A549 (cell line): ENCODE measurements at places on chromosomes 13 and 19.

GRCh38 chr19:48479686-48480085 lies 10.5 kb downstream of the CYTH2 start:
- DNase-seq = no peak

- no peak for DNase-seq
Measured at GRCh38 chr13:94613051-94613450, 11.4 kb downstream of the GPR180 start.

DNA sequence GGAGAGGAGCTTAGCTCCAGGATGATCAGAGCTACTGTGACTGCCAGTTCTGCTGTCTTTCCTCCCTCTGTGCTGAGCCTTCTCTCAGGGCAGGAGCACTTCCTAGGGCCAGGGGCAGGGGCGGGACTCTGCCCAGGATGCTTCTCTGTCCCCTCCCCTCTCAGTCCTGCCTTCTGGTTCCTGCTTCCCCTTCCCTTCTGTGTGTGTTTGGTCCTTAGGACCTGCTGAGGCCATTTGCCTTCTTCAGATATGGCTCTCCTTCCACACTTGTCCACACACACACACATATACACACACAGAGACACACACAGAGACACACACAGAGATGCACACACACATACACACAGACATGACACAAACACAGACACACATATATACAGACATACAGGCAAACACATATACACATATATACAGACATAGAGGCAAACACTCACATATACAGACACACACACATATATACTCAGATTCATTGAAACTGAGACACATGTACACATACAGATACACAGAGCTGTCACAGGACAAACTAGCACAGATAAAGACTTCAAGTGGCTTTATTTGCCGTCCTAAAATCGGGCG lies 22.0 kb upstream of the CD177 start:
- DNase-seq = no peak

- DNase-seq = no peak
Measured at GRCh38 chr13:27245610-27246009, 5.7 kb upstream of the RPL21 start.

- DNase-seq = no peak
Measured at GRCh38 chr13:95247852-95248251, 53.4 kb downstream of the ABCC4 start.
